ENCODE measurements at places on chromosomes 7 and 10. TPM values are rescaled to one million over a fixed set of nuclear protein-coding genes. Genes with fewer than 3 reads are reported as not detected.

Gene FGFBP3
- 0.26 TPM for total RNA-seq

Gene ABCB1
- 326 TPM for total RNA-seq

Gene PAX4
- not detected for total RNA-seq

Gene GATA3
- total RNA-seq = 7.3 TPM

Gene SLC18A3
- total RNA-seq = not detected

Gene TFPI2
- 20.6 TPM for total RNA-seq

Gene CDC14C
- not detected for total RNA-seq
